ENCODE measurements at places on chromosomes 6 and 20.

- no peak for DNase-seq
Measured at GRCh38 chr6:150775415-150776203, 89.9 kb upstream of the MTHFD1L start.

DNA sequence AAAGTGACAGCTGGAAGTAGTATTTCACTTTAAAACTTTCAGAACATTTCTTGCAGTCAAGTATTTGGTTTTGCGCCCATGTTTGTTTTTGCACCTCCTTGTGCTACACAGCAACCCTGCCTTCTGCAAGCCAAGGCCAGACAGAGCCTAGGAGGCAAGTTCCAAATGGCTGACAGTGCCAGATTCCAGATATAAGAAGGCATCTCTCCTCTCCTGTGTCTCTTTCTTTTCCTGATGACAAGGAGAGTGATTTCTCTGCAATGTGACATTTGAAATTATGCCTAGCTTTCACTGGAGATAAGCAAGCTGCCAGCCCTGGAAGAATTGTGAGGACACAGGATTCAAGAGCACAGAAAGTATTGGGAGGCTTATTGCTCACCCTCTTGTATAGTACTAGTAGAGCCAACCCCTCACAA is 149.1 kb upstream of the TENT5A start:
- no peak for DNase-seq

GRCh38 chr6:15945593-15946159 is 183.2 kb upstream of the MYLIP start:
- no peak for DNase-seq

DNA sequence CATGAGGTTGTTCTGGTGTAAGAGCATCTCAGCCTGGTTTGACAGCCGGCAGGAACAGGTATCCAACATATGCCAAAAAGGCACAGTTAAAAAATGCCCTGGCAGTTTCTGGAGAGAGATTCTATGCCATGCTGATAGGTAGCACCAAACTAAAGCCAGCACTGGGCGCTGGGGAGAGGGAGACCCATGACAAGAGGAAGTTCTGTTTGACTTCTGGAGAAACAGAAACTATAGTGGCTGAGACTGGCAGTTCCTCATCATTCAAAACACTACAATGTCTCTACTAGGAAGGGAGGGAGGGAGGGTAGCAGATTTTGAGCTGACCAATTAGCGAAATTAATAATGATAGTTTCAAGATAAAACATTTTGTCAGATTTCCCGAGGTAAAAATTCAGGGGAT is 174.1 kb downstream of the ADAT2 start:
- peak; percentile 65 for DNase-seq

DNA sequence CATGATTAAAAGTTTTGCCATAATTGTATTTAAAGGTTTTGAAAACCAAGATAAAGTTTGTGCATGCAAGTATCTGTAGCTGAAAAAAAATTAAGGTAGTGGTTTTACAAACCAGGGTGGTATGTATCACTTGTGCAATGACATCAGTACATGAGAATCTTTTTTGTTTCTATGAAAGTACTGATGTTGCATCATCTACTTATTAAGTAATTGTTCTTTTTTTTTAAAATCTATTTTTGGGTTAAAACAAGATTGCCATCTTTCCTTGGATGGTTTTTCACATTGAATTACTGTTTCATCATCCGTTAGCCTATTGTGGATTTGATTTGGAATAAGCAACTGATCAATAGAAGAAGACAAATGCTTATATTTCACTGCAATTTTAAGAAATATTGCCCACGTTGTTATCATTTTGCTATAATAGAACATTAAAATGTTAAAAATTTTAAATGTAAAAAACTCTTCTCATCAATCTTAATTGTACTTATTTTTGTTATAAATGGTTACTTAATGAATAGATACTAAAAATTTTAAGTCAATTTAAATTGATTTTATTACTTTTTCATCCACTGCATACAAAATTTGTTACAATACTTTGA is 39.8 kb upstream of the TAGAP start:
- DNase-seq: peak; percentile 77

- DNase-seq: no peak
Measured at GRCh38 chr6:55694148-55694547, 115.2 kb upstream of the HMGCLL1 start.

GRCh38 chr20:51931371-51931781 is 129.1 kb upstream of the SALL4 start:
- DNase-seq: no peak

DNA sequence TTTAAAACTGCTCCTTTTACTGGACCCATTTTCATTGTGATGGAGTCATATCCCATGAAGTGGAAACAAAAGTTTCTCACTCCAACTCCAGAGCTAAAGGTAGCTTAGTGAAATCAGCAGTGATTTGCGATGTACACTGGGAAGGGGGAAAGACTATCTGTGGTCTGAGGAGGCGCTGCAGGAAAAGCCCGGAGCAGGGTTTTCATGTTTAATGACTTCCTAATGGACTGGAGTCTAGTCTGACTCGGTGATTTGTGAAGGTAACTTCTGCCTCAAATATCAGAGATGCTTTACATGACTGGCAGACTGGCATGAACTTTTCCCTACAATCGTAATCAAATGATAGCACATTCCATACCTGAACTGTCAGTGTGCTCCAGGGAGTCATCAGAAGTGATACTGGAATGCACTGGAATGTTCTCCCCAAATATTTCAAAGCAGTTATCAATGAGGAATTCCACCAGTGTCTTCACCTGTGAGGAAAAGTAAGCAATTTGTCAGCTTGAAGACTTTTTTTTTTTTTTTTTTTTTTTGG is 7.0 kb downstream of the TAGAP start:
- DNase-seq: no peak

DNA sequence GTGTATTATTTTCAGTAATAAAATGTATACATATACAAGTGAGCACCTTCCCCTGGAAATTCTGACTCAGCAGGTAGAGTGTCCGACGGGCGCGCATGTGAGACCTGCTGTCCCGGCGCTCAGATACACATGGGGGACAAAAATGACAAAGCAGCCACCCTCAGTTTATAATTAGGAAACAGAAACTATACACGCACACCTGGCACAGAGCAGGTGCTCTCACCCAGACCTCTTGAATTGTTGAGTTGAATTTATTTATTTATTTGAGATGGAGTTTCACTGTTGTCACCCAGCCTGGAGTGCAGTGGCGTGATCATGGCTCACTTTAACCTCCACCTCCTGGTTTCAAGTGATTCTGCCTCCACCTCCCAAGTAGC is 180.4 kb downstream of the ZDHHC14 start:
- no peak for DNase-seq

- DNase-seq: no peak
Measured at GRCh38 chr20:23230766-23231385, 119.7 kb upstream of the NXT1 start.

DNA sequence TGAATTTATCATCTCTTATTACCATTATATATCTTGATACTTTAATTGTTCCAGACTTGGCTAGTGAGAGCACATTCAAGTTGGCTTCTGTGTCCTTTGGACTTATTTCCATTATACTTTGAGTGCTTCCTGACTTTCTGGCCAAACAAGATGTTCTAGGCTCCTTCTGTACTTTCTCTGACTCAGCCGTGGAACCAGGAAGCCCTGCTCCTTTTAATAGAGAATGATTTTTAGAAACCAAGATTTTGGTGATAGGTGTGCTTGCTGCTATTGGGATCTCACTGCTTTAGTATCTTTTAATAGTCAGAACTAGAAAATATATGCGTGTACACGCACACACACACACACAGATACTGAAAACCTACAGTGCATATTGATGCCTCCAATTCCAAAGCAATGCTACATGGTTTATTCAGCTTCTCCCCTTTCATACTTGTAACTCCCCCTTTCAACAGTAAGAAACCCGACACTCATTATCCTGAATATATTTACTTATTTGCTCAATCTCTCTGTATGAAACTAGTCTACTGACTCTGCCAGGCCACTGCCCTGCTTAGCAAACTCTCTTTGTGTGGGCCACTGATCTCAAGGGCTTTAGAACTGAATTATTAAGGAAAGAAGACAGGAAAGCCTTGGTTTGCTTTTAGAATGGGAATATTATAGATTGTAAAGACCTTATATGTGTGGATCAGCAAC is 42.7 kb upstream of the EZR start:
- DNase-seq: no peak

- DNase-seq: no peak
Measured at GRCh38 chr20:58706150-58706892, 13.7 kb downstream of the NPEPL1 start.

DNA sequence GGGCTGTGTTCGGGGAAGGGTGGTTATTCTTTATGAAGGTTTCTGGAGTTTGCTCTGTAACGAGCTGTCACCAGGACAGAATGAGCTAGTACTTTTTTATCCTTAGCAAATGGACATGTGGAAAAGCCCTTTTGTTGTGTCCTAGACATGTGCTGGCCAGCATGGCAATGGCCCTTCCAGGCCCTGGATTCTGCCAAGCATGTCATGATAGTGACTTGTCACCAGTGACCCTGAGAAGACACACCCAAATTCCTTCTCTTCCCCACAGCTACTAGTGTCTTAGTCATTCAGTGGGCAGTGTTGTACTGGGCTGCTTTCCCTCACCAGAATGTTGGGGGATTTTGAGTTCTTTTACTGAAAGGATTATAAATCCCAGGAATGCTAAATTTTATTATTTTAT is 74.0 kb upstream of the XRN2 start:
- DNase-seq: no peak

GRCh38 chr6:44297063-44298038 is 15.8 kb downstream of the AARS2 start:
- peak; percentile 35 for DNase-seq

DNA sequence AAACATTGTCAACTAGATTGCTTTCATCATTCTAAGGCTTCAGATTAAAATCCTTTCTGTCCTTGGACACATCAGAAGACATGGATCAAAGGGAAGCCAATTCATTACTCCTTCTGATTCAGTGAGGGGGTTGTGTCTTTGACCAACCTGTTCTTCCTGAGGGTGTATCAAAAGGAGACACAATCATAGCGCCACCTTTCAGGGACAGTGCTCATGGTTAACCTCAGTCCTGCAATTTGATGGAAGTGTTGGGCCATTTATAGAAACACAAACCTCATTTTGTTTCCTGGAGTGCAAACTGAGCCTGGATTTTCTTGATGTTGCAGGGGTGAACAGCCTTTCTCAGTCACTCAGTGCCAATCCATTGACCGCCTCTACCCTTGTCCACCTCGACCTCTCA is 163.9 kb upstream of the SCGN start:
- DNase-seq: no peak

GRCh38 chr20:58695084-58695722 is 2.6 kb downstream of the NPEPL1 start:
- no peak for DNase-seq

GRCh38 chr20:15613530-15613929 is 959.7 kb downstream of the KIF16B start:
- no peak for DNase-seq

DNA sequence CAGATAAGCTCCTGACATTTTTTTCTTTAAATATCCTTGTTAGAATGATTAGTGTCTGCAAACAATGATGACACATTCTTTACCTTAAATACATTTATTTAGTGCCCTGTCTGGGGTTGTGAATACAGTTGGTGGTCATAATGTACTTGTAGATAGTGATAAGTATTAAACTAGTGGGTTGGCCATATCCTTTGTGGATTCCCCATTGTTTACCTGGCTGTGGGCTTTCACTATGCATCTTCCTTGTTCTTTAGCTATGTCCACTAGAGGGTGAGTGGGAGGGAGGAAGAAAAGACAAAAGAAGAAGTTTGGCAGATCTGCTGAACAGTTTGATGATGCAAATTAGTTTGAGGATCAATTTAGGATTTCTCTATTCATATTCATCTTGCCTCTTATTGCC is 15.7 kb downstream of the HS3ST5 start:
- DNase-seq: peak; percentile 40

DNA sequence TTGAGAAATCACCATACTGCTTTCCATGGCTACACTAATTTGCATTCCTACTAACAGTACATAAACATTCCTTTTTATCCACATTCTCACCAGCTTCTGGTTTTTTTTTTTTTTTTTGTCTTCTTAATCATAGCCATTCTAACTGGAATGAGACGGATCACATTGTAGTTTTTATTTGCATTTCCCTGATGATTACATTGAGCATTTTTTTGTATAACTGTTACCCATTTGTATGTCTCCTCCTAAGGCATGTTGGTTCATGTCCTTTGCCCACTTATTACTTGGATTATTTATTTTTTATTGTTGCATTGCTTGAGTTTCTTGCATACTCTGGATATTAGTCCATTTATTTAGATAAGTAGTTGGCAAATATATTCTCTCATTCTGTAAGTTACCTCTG is 258.0 kb downstream of the MEI4 start:
- DNase-seq: no peak

DNA sequence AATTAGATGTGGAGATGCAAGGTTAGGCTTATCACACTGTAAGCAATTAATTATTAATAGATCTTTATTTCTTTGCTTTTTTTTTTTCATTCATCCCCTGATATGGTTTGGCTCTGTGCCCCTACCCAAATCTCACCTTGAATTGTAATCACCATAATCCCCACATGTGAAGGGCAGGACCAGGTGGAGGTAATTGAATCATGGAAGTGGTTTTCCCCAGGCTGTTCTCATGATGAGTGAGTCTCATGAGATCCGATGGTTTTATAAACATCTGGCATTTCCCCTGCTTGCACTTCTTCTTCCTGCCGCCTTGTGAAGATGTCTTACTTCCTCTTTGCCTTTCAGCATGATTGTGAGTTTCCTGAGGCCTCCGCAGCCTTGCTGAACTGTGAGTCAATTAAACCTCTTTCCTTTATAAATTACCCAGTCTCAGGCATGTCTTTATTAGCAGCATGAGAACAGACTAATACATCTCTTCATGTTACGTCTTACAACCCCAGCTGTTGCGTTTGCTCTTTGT is 333.8 kb downstream of the CDH26 start:
- no peak for DNase-seq

DNA sequence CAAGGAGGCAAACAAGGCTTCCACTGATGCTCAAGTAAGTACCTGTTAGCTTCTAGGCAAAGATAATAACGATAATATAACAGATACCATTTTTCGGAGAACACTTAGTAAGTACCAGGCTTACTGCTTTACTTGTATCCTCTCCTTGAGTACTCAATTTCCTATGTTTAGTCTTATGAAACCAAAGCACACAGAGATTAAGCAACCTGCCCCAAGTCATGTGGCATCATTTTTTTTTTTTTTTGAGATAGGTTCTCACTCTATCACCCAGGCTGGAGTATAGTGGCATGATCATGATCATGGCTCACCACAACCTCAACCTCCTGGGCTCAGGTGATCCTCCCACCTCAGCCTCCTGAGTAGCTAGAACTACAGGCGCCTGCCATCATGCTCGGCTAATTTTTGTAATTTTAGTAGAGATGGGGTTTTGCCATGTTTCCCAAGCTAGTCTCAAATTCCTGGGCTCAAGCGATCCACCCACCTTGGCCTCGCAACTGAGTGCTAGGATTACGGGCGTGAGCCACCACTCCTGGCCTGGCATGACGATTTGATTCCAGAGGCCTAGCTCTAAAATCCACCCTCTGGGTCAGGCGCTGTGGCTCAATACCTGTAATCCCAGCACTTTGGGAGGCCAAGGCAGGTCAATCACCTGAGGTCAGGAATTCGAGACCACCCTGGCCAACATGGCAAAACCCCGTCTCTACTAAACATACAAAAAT is 14.0 kb downstream of the SPAG4 start:
- DNase-seq: no peak
